ENCODE measurements at places on chromosomes 7 and 10. TPM values are rescaled to one million over a fixed set of nuclear protein-coding genes. Genes with fewer than 3 reads are reported as not detected.

GRCh38 chr7:68684996-68685395 lies 913.3 kb upstream of the AUTS2 start:
- no peak overlapping the region for H3K4me3 ChIP-seq
- no peak for DNase-seq

CHST15 gene
- 30.9 TPM for total RNA-seq

DNA sequence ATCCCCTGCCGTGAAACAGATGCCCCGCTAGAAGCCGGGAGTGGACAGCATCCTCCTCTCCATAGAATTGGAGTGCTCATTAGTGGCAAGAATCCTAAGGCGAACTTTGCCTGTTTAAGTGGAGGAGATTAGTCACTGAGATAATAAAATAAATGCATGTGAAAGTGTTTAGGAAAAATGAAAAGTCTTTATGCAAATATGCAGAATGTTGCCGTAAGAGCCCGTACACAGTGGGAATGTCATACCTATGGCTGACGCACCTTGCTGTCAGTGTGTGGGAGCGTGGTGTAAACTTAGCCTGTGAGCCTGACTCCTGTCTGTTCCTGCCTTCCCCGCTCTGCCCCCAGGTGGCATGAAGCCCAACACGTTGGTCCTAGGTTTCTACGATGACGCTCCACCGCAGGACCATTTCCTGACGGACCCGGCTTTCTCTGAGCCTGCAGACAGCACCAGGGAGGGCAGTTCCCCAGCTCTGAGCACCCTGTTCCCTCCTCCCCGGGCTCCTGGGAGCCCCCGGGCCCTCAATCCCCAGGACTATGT lies 1.7 kb upstream of the TRIP6 start:
- H3K4me1 ChIP-seq = peaks cover 16% of the 10 kb centered on the region
- peaks cover 25% of the 10 kb centered on the region for H3K36me3 ChIP-seq
- no peak for DNase-seq
- no peak overlapping the region for H3K27ac ChIP-seq
- no peaks in the 10 kb centered on the region for H3K27me3 ChIP-seq

GRCh38 chr7:145845345-145845744 lies 271.3 kb upstream of the CNTNAP2 start:
- no peak overlapping the region for H3K27ac ChIP-seq
- H3K27me3 ChIP-seq = no peaks in the 10 kb centered on the region
- no peaks in the 10 kb centered on the region for H3K36me3 ChIP-seq
- H3K4me1 ChIP-seq = peaks cover 2% of the 10 kb centered on the region
- no peak for DNase-seq

DNA sequence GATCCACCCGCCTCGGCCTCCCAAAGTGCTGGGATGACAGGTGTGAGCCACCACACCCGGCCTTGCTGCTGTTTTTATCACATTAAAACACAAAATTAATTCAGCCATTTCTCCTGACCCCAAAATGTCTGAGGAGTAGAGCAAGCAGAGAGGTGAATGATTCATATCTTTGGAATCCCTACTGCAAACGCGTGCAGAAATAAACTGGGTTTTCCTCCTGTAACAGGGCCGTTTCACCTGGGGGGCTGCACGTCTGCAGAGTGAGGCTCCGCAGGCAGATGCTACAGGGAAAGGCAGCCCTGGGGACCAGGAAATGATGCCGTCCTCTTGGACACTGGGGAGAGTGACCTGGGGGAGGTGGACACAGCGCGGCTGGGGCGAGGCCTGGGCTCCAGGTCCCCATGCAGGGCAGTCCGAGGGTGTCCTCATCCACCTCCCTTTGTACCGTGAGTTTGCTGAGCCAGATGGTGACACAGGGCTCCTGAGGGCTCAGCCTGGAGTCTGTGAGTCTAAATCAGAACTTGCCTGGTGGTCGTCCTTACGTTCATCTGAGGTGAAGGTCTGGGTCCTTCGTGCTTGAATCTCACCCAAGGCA lies 41.9 kb downstream of the PDGFA start:
- no peak overlapping the region for H3K27ac ChIP-seq
- H3K4me3 ChIP-seq = no peak overlapping the region
- no peak for DNase-seq
- H3K4me1 ChIP-seq = no peaks in the 10 kb centered on the region
- no peaks in the 10 kb centered on the region for H3K27me3 ChIP-seq
- no peaks in the 10 kb centered on the region for H3K36me3 ChIP-seq

DNA sequence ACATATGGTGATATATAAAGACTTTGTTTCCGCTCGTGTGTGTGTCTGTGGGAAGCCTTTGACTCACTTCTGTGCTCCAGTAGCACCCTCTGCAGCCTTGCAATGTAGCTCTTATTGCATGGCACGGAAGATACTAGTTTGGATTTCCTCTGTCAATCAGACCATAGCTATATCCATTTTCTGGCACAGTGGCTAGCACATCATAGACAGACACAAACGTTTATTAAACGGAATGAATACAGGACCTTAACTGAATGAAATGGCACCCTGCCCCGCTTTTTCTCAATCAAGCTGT lies 124.0 kb upstream of the PTPN20 start:
- peak overlapping the region; percentile 18 for H3K4me3 ChIP-seq
- DNase-seq = peak; percentile 38
- no peaks in the 10 kb centered on the region for H3K36me3 ChIP-seq
- H3K27me3 ChIP-seq = no peaks in the 10 kb centered on the region
- no peaks in the 10 kb centered on the region for H3K4me1 ChIP-seq
- H3K27ac ChIP-seq = peak overlapping the region; percentile 26

DNA sequence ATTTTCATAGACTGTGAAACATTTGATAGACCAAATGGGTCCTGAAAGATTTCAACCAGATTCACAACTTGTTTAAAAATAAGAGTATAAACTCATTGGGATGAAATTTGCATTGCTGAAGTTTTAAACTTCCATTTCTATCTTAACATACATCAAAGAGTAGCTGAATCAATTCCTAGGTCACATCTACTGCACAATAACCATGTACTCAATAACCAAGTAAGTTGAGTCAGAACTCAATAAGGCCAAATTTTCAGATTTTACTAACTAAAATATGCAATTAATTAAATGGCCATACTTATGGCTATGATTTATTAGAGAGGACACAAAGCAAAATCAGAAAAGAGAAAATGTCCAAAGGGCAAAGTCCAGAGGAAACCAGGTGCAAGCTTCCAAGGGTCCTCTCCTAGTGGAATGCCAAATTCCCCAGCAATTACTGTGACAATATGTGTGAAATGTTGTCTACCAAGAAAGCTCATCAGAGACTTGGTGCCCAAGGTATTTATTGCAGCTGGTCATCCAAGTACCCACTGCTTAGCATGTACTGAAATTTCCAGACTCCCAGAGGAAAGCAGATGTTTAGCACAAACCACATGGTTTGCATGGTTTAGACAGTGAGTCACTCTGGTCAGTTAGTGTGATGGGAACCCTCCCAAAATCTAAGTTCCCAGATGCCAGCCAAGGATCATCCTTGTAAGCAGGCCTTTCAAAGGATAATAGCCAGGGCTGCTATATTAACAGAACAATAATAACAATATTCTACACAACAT lies 238.9 kb downstream of the IPMK start:
- H3K4me3 ChIP-seq = no peak overlapping the region
- H3K27ac ChIP-seq = no peak overlapping the region
- no peaks in the 10 kb centered on the region for H3K36me3 ChIP-seq

TRIM50 gene
- not detected for total RNA-seq

SMO gene
- 19.3 TPM for total RNA-seq

DNA sequence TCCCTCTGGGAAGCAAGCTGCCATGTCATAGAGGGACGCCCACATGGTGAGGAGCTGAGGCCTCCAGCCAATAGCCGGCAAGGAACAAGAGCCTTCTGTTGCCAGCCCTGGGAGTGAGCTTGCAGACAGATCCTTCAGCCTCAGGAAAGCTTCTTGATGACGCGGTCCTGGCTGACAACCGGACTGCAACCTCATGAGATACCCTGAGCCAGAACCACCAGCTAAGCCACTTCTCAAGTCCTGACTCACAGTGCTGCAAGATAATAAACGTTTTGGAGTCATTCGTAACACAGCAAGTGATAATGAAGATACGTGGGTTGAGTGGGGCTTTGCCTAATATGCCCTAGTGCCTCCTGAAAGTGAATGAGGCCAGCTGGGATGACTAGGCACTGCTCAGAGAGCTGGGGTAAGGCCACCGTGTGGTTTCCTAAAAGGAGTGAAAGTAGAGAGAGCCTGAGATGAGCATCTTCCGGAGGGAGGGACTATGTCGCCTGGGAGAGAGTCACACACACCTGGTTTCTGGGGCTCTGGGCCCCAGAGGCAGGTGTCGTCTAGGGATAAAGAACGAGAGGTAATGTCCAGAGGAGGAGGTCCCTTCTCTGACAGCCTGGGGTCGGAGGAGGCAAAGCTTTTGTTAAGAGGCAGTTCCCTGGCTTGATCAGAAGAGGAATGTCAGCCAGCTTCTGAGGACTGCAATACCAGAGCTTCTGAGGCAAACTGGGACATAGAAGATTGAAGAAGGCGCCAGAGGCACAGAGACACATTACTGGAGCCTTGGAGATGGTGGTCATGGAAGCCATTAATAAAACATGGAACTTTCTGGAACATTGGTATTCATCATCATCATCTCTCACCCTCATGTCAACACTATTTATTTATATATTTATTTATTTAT lies 53.6 kb downstream of the PYROXD2 start:
- DNase-seq = peak; percentile 87
- no peaks in the 10 kb centered on the region for H3K27me3 ChIP-seq
- H3K36me3 ChIP-seq = no peaks in the 10 kb centered on the region

DNA sequence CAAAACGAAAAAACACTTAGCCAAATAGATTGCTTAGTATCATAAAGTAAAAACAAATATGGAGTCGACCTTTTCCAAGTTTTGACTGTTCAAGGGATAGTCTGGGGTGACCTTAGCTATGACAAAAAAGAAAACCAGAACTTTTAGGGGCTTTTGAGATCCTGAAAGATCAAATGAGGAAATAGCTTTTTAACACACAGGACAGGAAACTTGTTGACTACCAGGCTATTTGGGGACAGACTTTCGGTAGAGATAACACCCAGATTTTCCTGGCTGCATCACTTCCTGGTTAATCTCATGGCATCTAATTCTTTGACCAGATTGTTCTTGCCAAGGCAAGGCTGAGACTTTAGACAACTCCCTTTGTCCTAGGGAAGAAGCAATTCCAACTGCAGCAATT lies 34.5 kb upstream of the EGR2 start:
- no peaks in the 10 kb centered on the region for H3K27me3 ChIP-seq
- H3K27ac ChIP-seq = no peak overlapping the region
- H3K4me1 ChIP-seq = no peaks in the 10 kb centered on the region
- no peaks in the 10 kb centered on the region for H3K36me3 ChIP-seq

FBXL13 gene
- total RNA-seq = 12.3 TPM

DNA sequence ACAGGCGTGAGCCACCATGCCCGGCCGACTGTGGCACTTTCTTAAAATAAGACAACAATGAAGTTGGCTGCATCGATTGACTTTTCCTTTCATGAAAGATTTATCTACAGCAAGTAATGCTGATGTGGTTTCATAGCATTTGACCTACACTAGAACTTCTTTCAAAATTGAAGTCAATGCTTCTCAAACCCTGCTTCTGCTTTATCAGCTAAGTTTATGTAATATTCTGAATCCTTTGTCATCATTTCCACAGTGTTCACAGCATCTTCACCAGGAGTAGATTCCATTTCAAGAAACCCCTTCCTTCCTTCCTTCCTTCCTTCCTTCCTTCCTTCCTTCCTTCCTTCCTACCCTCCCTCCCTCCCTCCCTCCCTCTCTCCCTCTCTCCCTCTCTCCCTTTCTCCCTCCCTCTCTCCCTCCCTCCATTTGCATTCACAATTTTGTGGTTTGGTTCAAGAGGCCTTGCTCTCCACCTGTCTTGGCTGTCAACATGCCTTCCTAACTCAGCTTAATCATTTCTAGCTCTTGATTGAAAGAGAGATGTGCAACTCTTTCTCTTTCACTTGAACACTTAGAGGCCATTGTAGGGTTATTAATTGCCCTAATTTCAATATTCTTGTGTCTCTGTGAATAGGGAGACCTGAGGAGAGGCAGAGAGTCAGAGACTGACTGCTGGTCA lies 52.1 kb downstream of the HDAC9 start:
- no peak overlapping the region for H3K27ac ChIP-seq
- no peaks in the 10 kb centered on the region for H3K4me1 ChIP-seq
- H3K4me3 ChIP-seq = no peak overlapping the region
- no peaks in the 10 kb centered on the region for H3K27me3 ChIP-seq

AOC1 gene
- 0.48 TPM for total RNA-seq

MRPS24 gene
- 96.7 TPM for total RNA-seq
